ENCODE measurements at places on chromosomes 12 and 14. TPM values are rescaled to one million over a fixed set of nuclear protein-coding genes. Genes with fewer than 3 reads are reported as not detected.

DNA sequence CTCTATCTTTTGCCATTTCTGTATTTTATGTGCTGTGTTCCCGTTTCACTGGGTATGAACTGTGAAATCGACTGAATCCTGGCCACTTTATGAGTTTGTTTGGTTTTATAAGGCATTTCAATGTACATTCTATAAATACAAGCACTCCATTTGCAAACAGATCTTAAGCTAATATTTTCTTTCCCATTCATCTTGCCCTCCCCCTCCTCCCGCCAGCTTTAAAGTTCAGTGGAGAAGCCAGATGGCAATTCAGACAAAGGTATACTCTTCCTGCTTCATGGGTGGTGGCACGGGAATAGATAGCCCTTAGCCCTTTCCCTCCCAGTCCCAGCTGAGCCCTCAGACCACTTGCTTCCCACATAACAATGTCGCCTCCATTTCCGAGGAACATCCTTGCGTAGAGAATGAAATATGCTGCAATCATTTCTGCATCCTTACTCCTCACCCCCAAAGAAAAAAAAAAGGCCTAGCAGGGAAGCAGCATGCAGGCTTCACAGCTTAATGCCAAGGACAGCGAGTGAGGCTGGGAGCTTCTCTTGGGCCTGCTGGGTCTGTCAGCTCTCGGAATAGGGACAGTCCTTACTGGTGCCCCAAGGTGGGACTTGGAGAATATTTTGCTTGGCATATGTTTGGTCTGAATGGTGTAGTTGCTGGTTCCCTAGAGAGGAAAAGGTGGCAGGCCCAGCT, 52.8 kb upstream of the SRSF5 start:
- no peak for DNase-seq

DNA sequence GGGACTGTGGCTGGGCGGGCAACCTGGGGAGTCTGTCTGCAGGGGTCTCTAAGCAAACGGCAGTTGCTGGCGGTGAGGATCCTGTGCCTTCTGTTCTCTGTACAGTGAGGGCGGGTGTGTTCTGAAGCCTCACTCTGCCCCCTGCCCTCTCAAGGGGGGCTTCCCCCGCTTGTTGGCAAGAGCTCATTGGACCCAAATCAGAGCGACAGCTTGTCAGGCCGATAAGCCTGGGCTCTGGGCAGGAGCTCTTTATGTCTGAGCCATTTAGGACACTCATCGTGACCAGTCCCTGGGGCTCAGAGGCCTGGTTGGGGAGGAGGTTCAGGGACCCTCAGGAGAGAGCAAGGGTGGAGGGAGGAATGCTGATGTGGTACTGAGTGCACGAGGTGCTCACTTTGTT, 136.0 kb downstream of the TSPAN9 start:
- no peak for DNase-seq

DNA sequence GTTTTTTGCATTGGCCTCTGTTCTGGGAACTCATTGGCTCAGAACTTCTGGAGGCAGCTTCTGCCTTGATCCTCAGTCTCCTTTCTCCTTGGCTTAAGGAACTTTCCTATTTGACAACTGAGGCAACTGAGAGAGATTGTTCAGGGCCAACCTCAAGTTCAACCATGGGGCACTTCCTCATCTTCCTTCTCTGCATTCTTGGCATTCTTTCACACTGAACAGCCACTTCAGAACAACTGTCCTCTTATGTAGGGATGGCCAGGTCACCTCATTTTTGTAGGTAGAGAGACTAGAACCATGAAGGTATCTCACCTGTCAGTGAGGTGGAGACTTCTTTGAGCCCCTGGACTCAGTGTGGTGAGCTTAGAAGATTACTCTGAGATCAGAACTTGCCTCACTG, 63.0 kb upstream of the NRXN3 start:
- no peak for DNase-seq

DNA sequence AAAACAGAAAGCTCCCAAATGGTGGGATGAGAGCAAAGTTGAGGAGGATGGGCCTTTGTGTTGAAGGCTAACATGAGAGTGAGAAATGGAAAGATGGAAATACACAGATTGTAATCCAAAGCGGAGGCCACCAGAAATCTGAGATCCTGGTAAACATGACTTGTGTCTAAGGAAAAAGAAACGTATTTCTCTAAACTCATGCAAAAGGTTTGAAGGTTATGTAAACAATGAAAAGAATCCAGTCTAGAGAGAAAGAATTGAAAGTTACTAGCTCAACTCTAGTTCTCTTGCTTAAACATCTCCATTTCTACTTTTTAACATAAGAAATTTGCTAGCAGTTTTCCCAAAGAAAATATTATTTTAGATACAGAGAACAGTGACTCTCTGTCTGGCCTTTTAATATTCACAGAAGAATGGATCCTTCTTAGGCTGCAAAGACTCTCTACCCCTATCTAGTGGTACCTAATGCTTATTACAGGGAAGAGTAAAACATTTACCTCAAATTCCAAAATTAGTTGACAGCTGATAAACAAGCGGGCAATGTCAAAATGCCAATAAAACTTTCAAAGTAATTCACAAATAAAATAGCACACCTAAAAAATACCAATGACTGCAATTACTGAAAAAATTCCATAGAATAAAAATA, 75.8 kb upstream of the SOX5 start:
- no peak for DNase-seq

Gene GOLGA3
- 77.9 TPM for total RNA-seq

Gene OR6C2
- total RNA-seq, result not detected

Gene SOX5
- 0.10 TPM for total RNA-seq

Measured in T-cell (primary cell).